ENCODE measurements at places on chromosomes 7 and 10. TPM values are rescaled to one million over a fixed set of nuclear protein-coding genes. Genes with fewer than 3 reads are reported as not detected.

Gene ELAPOR2
- 42.9 TPM for total RNA-seq

Gene PLCE1
- total RNA-seq: 0.08 TPM

Gene PPP2R2D
- total RNA-seq: 35.8 TPM

Gene SPDYE2
- total RNA-seq: not detected

Gene LRRN3
- total RNA-seq: 0.23 TPM

Gene ZCCHC24
- total RNA-seq: 7.2 TPM

Gene CAMK1D
- 3.3 TPM for total RNA-seq

Gene ODAD2
- total RNA-seq: 6.5 TPM

Gene ATP6V0A4
- 1.3 TPM for total RNA-seq

Gene TDRD1
- 1.7 TPM for total RNA-seq

Gene ADCY1
- 14.6 TPM for total RNA-seq
